ENCODE measurements at places on chromosomes 1 and 21. TPM values are rescaled to one million over a fixed set of nuclear protein-coding genes. Genes with fewer than 3 reads are reported as not detected.

- peak overlapping the region; percentile 55 for H3K27ac ChIP-seq
- H3K4me1 ChIP-seq = no peaks in the 10 kb centered on the region
- no peaks in the 10 kb centered on the region for H3K27me3 ChIP-seq
- DNase-seq = no peak
- H3K4me3 ChIP-seq = no peak overlapping the region
These were observed 198.9 kb downstream of the LRRC7 start for GRCh38 chr1:69766431-69767180.

GRCh38 chr21:28742527-28742926 is 250.2 kb downstream of the LTN1 start:
- no peak overlapping the region for H3K4me3 ChIP-seq
- H3K36me3 ChIP-seq = no peaks in the 10 kb centered on the region
- no peaks in the 10 kb centered on the region for H3K27me3 ChIP-seq
- DNase-seq = no peak
- H3K4me1 ChIP-seq = peaks cover 10% of the 10 kb centered on the region
- H3K27ac ChIP-seq = no peak overlapping the region

GRCh38 chr1:229138058-229138457 is 132.9 kb upstream of the RAB4A start:
- no peaks in the 10 kb centered on the region for H3K36me3 ChIP-seq
- no peak overlapping the region for H3K27ac ChIP-seq
- no peak for DNase-seq
- peaks cover 2% of the 10 kb centered on the region for H3K4me1 ChIP-seq
- no peaks in the 10 kb centered on the region for H3K27me3 ChIP-seq

DNA sequence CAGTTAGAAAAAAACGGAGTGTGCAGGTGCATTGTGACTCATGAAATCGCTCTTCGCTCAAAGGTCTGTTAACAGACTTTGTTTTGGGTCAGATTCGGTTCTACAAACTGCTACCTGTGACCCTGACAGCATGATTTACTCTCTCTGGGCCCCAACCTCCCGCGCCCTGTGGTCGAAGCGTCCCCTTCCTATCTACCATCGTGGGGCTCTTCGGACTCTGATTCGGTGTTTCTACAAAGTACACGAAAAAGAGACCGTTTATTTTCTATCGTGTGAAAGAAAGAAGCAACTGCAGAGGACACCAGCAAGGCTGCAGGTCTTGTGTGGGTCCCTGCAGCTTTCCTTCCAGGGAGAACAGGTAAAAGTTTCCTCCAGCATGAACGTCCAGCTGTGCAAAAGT is 29.4 kb upstream of the SLC19A1 start:
- no peak overlapping the region for H3K4me3 ChIP-seq
- H3K27ac ChIP-seq = no peak overlapping the region
- peaks cover 8% of the 10 kb centered on the region for H3K27me3 ChIP-seq
- peaks cover 8% of the 10 kb centered on the region for H3K4me1 ChIP-seq
- DNase-seq = peak; percentile 22
- no peaks in the 10 kb centered on the region for H3K36me3 ChIP-seq

DNA sequence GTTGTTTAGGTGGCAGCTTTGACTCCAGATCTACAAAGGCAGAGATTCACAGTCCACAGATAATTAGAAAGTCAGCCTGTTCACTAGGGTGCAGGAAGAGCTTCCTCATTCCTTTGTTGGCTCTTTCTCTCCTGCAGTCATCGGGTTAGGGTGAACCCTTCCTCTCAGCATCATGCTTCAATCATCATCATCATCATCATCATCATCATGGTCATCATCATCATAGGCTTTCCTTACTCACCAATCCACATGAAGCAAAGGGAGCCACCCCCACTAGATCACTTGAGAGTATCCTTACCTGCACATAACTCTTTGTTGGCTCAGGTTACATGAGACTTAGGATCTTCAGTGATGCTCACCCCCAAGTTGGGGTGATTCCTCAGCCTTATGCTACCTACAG is 19.0 kb downstream of the MPZ start:
- no peaks in the 10 kb centered on the region for H3K27me3 ChIP-seq
- no peak overlapping the region for H3K27ac ChIP-seq
- no peaks in the 10 kb centered on the region for H3K36me3 ChIP-seq
- no peak overlapping the region for H3K4me3 ChIP-seq
- DNase-seq = no peak

DNA sequence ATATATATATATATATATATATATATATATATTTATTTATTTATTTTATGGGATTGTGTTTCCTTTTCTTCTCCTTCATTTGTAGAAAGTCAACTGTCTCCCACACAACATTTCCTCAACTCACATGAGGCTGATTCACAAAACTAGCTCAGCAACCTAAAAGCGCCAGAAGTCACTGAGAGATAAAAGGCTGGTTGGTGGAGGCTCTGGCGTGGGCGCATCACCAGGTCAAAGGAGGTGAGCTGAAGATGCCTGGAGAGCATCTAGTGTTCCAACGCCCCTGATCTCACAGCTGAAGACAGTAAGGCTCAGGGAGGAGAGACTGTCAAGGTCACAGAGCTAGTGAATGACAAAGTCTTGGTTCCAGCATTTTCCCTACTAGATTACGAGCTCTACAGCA is 78.0 kb downstream of the HLCS start:
- DNase-seq = no peak
- H3K27ac ChIP-seq = no peak overlapping the region
- no peak overlapping the region for H3K4me3 ChIP-seq
- H3K4me1 ChIP-seq = no peaks in the 10 kb centered on the region
- no peaks in the 10 kb centered on the region for H3K27me3 ChIP-seq

KCNH1 gene
- not detected for total RNA-seq

Data from suprapubic skin (tissue), 4 donors.